ENCODE measurements at places on chromosomes 11 and 22. TPM values are rescaled to one million over a fixed set of nuclear protein-coding genes. Genes with fewer than 3 reads are reported as not detected.

Gene DRD4
- 0.16 TPM for total RNA-seq

Gene MS4A15
- not detected for total RNA-seq

GRCh38 chr11:126727381-126727780 is 273.2 kb downstream of the KIRREL3 start:
- DNase-seq, result no peak

Gene TRPM5
- total RNA-seq, result not detected

DNA sequence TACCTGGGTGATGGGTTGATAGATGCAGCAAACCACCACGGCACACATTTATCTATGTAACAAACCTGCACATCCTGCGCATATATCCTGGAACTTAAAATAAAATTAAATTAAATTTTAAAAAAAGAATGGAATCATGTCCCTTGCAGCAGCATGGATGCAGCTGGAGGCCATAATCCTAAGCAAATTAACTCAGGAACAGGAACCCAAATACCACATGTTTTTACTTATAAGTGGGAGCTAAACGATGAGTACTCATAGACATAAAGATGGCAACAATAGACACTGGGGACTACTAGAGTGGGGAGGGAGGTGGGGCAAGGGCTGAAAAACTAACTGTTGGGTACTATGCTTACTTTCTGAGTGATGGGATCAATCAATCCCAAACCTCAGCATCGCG is 40.9 kb downstream of the CWC15 start:
- no peak for DNase-seq

GRCh38 chr11:57480409-57481137 is 20.2 kb downstream of the RTN4RL2 start:
- DNase-seq, result no peak

GRCh38 chr11:99135508-99135907 is 114.8 kb downstream of the CNTN5 start:
- DNase-seq, result no peak

Gene ART1
- 1.7 TPM for total RNA-seq

Gene RANBP1
- total RNA-seq, result 42.7 TPM

DNA sequence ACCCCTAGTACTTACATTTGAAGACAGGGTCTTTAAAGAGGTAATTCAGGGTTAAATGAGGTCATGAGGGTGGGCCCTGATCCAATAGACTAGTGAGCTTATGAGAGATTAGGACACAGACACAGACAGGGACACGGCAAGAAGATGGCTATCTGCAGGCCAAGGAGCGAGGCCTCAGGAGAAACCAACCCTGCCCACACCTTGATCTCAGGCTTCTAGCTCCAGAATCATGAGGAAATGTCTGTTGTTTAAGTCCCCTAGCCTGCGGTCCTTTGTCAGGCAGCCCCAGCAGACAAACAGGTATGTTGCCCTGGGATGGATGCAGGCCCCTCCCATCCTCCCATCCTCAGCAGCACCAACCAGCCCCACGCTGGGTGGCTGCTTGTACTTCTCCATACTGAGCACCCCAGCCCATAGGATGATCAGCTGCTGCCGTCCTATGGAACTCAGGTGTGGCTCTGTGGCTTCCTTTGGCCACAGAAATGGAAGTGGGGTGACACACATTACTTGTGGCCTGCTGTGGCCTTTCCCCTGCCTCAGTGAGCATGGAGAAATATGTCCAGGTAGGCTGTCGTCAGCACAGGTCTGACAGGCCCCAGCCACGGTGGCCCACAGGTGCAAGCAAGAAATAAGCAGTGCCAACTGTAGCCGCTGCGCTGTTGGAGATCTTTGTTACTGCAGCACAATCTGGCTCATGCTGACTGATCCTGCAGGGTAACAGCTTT is 7.9 kb downstream of the GNB1L start:
- no peak for DNase-seq

GRCh38 chr11:22602504-22602903 is 23.1 kb downstream of the FANCF start:
- no peak for DNase-seq

Gene MEI1
- 0.41 TPM for total RNA-seq

- DNase-seq, result no peak
These were observed 37.2 kb downstream of the RTL6 start for GRCh38 chr22:44460691-44461375.

DNA sequence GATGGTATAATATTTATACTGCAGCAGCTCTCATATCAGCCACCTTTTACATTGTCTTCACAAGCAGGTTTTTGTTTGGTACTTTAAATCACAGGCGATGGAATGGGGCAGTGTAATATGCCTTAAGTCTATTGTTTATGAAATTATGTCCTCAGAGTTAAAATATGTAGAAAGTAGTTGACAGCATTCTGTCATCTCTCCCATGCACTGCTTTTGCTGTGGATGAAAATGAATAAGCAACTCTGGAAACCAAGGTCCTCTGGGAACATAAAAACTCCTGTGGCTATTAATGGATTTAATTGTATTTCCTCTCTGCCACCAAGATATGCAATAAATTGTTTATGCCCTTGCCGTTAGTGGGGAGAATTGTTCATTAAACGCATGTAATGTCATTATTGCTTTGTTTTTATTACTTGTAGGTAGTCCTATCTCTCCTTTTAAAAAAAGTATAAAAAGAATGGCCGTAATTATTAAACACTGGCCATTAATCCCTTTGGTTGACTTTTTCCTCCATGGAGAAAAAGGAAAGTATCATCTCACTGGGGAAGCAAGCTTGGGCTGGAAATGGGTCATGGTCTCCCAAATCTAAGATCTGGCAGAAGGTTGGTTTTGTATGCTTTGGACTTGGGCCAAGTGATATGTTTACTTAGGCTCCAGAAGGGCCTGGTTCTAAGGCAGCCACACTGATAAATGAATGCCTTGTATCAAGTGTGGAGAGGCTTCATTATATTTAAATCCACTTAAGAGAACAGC is 13.1 kb downstream of the PACS1 start:
- DNase-seq, result no peak

Gene UBQLNL
- total RNA-seq, result 0.24 TPM

DNA sequence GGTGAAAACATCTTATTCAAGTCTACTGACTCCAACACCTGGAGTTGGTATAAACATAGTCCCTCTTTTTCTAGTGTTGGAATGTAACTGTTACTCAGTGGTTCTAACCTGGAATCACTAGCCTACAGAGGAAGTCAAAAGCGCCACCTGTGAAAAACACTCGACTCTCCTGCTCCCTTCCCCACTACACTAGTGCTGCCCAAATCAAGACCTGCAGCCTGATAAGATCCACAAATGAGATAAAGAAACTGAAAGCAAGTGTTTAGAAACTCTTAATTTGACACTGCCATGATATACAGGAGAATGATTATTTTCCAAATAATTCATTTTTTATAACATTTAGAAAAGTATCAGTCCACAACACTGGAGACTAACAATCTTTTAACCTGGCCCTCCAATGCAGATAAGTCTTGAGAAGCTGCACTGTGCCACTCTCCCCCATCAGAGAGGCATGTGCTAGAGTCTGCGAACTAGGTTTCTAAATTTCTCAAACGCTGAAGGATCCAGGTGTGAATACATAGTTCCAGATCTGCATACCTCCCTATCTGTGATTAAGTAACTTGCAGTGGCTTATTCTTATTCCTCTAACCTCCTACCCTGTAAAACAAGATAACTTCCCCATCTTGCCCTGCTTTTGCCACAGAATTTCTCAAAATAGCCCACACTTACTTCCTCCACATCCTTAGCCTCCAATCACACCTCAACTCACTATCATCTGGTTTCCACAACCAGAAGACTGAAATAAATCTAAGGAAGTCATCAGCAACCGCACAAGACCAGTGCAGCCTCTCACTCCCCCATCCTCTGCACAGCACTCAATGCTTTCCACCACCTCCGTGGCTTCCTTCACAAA is 88.1 kb downstream of the RRAS2 start:
- DNase-seq, result no peak

GRCh38 chr11:17313349-17314231 is 37.1 kb downstream of the NUCB2 start:
- DNase-seq, result no peak

DNA sequence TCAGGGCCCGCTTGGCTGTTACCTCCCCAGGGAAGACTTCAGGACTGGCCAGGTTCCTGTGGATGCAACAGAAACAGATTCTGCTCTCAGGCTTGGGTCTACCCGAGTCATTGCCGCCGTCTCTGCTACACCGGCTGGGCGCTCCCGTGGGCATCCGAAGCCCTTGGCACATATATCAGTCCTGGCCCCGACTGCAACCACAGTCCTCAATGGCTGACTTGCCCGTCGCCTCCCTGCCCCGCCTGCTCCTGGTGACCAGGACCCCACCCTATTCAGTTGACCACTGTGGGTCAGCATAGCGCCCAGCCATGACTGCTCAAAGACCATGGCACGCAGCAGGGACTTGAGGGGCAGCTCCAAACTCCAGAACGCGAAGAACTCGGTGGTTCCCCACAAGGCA is 64.7 kb upstream of the SLC22A12 start:
- no peak for DNase-seq

- DNase-seq, result no peak
These were observed 53.3 kb downstream of the SCN3B start for GRCh38 chr11:123601136-123601535.

Gene CNGA4
- total RNA-seq, result not detected

DNA sequence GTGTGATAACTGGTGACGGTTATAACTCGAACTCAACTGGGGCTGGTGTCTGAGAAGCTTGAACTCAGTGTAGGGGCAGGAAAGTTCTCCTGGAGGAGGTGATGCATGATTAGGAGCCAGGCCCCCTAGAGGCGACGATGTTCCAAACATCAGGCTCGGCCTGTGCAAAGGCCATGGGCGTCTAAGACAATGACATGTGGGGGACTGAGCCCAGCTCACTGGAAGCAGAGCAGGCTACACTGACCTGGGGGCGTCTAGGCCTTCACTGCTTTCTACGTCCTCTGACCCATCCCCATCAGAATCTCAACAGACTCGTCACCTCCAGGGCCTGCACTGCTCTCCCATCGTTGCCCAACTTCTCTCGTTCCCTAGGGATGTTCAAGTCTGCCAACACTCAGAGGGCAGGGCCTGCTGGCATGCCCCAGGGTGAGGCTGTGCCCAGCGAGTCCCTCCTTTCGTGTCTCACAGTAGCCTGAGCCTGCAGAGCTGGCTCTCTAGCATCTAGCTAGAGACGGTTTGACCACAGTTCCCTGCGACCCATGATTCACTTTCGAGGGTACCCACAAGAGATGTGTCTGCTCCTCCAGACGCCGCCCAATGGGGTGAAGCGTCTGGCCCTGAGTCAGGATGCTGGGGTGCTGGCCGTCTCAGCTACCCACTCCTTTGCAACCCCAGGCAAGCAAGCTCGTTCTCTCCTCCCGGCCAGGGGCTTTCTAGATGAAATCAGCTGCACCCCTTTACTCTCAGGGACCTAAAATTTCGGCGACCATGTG is 1.1 kb upstream of the ATG16L2 start:
- peak; percentile 81 for DNase-seq

DNA sequence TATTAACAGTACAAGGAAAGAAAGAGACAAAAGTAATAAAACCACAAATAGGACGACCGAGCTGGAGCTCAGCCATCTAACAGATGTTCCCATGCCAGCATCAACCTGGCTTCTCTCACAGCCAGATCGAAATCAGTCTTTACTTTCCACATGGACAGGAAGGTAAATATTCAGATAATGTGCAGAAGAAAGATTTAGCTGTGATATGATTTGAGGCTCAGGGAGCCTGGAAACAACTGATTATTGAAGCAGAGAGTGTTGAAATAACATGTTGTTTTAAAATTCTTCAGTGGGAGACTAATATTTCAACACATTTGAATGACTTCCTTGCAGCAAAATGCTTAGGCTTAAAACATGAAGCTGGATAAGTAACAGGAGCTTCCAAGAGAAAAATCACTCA is 546.8 kb downstream of the ETS1 start:
- DNase-seq, result no peak

- no peak for DNase-seq
These were observed 15.9 kb upstream of the PDE2A start for GRCh38 chr11:72690166-72690565.

- DNase-seq, result no peak
These were observed 883 bp upstream of the VPREB3 start for GRCh38 chr22:23754980-23755636.

GRCh38 chr11:112334381-112334780 is 73.7 kb upstream of the PLET1 start:
- DNase-seq, result no peak

DNA sequence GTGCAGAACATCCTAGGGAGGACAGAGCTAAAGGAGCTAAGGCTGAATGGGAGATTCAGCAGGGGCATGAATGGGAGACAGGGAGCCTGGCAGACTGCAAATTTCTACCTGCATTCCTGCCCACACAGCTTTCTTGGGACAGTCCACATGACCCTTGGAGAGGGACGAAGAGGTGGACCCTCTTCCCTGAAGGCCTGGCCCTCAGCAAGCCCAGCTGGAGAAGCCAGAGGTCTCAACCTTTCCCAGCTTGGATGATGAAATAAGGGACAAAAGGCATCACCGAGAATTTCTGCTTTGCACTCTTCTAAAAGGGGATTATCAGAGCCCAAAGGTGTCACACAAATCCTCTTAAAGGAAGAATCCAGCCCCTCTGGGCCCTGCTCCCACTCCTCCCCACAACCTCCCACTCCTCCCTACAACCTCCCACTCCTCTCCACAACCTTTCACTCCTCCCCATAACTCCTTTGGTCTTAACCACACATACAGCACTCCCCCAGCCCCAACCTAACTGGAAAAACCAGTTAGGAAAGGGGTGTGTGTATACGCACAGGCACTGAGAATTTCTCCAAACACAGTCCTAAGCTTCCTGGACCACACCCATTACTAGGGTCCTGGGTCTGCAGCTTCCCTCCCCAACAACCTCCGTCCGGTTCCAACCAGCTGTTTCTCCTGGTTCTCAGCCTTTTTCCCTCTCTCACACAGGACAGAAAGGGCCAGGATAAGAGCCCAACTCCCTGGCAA is 38.4 kb downstream of the RPL27A start:
- no peak for DNase-seq

GRCh38 chr11:57434640-57435546 is 8.0 kb upstream of the SLC43A3 start:
- no peak for DNase-seq

Gene LGALS12
- 2.6 TPM for total RNA-seq

Gene IRAG1
- 5.9 TPM for total RNA-seq

DNA sequence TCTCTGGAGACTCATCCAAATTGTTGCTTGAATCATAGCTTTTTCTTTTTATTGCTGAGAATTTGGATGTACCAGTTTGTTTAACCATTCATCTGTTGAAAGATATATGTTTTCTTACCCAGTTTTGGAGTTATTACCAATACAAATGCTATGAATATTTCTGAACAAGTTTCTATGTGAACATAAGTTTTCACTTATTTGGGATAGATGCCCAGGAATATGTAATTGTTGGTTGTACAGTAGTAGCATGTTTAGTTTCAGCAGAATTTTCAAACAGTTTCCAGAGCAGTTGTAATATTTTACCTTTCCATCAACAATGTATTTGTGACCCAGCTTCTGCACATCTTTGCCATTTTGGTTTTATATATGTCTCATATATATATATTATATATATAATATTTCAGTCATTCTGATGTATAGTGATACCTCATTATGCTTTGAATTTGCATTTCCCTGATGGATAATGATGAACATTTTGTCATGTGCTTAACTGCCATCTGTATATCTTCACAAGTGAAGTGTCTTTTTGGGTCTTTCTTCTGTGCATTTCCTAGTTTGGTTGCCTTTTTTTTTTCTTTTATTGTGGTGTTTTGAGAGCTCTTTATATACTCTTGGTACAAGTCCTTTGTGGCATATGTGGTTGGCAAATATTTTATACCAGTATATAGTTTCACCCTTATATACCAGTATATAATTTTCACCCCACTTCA is 118.8 kb downstream of the LUZP2 start:
- DNase-seq, result no peak

Gene OR2AT4
- not detected for total RNA-seq

Data from Right ventricle myocardium inferior (tissue), 1 donor.